Stimulated activated CD8-positive, alpha-beta memory T cell treated with anti-CD3 and anti-CD28 coated beads, Interleukin-7, amount 100 ng/mL, for 1 hour (primary cell): ENCODE measurements at places on chromosomes 4 and X.

DNA sequence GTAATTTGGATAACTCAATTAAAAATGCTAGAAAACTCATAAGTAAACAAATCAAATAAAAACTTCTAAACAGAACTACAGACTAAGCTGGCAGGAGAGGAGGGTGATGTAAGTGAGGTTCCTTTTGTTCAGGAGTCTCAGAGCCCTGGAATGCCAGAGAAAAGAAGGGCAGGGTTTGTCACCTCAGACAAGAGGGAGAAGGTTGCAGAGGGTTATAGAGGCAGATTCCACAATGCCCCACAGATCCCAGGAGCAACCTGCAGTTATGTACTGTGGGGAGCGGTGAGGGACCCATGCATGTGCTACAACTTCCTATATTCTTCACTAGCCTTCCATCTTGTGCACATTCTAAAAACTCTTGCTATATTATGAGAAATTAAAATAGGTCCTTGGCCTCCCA is 129.7 kb downstream of the CFAP299 start:
- DNase-seq, result no peak

GRCh38 chr4:159526172-159526571 is 423.3 kb downstream of the RAPGEF2 start:
- DNase-seq, result no peak

- no peak for DNase-seq
Observed at GRCh38 chr4:126991965-126992364, 640.8 kb upstream of the INTU start.

- no peak for DNase-seq
Observed at GRCh38 chr4:9893329-9894108, 112.1 kb downstream of the DRD5 start.

DNA sequence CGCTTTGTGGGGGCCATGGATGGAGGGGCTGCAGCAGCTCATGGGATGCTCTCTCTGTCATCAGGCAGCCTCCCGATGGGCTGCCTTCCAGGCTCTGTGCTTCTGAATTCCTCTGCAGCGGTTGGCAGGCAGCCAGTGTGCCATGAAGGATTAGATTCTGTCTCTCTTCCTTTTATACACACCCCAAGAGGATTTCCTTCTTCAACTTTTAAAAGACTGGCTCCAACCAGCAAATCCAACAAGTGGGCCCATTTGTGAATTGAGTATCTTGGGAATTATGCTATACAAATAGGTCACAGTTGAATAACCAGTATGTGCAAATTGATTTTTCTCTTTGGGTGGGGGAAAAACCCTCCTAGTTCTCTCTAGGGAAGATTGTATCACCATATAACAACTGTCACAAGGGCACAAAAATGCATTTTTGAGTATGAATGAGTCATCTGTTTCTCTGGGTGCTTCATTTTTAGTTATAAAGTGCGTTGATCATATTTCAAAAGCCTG is 96.8 kb upstream of the FAT1 start:
- DNase-seq, result no peak

DNA sequence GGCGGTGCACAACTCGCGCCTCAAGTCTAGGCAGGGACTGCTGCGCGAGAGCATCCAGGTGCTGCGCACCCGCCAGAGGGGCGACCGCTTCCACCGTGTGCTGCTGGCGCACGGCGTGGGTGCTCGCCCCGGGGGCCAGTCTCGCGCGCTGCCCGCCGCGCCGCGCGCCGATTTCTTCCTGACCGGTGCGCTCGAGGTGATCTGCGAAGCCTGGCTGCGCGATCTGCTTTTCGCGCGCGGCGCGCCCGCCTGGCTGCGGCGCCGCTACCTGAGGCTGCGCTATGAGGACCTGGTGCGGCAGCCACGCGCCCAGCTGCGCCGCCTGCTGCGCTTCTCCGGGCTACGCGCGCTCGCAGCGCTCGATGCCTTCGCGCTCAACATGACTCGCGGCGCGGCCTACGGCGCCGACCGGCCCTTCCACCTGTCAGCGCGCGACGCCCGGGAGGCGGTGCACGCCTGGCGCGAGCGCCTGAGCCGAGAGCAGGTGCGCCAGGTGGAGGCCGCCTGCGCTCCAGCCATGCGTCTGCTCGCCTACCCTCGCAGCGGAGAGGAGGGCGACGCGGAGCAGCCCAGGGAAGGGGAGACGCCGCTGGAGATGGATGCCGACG is 1.3 kb downstream of the CHST7 start:
- DNase-seq, result peak; percentile 1

- DNase-seq, result no peak
Observed at GRCh38 chr4:40858962-40859361, 109.2 kb downstream of the NSUN7 start.

- DNase-seq, result no peak
Observed at GRCh38 chrX:39242187-39242586, 440.9 kb downstream of the MID1IP1 start.

GRCh38 chr4:119204916-119205315 is 7.6 kb upstream of the USP53 start:
- no peak for DNase-seq

DNA sequence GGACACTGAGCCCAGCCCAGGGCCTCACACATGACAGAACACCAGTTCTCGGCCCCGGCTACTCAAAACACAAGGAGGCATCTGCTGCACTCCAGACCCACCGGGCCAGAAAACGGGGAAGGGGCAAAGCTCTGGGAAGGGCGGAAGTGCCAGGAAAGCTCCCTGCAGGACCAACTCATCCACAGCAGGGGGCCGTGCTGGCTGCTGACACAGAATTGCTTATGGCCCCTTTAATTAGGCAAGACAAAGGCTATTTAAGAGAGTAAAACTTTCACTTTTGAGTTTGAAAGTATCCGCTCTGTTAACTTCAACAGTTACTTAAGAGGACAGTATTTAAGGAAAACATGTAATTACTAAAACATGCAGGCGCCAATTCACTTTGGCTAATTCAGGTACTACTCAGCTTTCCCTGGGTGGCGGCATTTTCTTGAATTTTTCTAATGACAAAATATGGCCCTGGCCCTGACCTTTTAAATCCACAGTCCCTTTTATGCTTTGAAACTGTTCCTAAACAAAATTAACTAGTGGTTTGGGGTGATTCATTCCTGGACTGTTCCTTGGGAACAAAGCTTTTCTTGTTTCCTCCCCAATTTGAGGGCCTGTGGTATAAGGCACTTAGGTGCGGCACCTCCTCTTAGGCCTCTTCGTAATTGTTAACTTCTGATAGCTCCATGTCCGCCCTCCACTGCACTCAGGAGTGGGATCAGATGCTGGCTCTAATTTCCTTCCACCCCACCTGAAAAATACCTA is 40.4 kb downstream of the NSG1 start:
- DNase-seq, result no peak

DNA sequence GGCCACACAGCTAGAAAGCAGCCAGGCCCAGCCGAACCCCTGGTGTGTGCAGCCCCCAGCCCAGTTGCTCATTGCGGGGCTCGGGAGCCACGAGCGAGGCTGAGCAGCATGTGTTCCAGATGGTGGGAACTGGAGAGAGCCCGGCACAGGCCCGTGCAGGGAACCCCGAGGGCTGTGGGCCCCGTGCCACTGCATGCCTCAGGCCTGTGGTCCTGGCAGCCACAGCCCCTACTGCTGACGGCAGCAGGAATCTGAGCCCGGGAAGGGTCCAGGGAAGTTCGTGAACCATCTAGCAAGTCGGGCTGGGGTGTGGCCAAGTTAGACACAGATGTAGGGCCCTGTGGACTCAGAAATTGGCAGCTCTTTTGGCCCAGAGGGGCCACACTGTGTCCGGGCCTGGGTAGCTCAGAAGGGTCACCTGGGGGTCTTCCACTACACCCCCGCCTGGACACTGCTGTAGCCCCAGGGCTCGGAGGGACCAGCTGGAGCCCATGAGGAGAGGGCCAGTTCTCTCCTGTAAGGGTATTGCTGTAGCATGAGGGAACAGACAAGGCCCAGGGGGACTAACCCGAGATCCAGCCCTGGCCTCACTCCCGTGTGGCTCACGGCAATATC is 12.1 kb downstream of the HTRA3 start:
- no peak for DNase-seq

DNA sequence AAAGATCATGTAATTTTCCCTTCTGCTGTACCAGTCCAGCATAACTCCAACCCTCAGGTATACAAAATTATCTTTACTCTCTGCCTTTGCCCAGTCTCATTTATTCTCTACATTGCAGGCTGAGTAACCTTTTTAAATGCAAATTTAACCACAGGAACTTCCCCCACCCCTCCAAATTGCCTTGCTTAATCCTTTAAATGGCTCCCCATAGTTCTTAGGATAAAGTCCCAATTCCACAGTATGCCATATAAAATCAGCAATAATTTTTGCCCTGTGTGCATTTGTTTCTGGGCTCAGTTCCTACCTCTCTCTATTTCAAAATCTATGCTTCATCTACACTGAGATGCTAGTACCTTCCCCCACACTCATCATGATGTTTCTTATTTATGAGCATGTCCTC is 879.7 kb downstream of the RPA4 start:
- DNase-seq, result no peak

- no peak for DNase-seq
Observed at GRCh38 chr4:89539797-89540711, 232.5 kb upstream of the GPRIN3 start.

DNA sequence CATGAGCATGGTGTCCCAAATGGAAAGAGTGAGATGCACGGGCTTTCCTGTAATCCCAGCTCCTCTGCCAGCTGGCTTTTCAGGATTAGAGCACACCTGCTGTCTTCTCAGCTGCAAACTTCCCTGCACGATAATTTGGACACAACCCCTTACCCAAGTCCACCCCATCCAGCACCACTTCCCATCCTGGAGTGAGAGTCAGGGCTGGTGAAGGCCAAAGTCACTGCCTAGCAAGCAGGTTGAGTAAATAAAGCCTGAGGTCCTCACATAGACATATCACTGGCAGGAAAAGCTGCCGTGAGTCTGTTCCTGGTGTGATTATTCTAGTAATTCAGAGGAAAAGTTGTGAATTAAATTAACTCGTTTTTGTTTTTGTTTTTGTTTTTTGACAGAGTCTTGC is 113.9 kb upstream of the MBNL3 start:
- no peak for DNase-seq

DNA sequence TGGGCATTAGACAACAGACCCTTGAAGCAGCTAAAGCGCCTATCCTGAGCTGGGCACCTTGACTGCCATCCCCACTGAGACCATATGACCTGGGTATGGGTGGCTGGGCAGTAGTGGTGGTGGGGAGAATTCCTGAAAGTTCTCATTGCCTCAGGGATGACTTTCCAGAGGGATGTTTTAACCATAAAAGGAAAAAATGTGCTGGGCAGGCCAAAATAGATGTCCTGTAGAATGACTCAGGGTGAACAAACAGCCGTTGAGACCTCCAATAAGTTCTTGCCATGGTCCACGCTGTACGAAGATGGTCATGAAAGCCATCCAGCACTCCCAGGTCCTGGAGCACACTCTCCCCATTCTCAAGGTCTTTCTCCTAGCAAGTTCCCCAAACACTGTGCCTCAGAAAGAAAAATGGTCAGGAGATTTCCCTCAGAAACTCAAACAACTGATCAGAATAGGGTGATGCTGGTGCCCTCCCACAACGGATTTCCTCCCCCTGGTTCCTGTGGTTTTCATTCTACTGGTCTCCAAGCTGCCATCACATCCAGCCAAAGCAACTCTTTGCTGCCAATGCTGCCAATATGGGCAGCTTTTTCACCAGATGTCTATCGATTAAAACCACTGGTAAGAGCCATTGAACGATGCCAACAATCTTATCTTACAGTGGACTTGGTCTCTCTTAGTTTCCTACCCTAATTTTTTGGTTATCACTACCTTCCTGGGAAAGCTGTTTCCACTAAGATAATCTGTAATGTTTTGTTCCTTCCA is 11.2 kb downstream of the CDKN2AIP start:
- no peak for DNase-seq

GRCh38 chr4:1763550-1764080 is 29.5 kb upstream of the FGFR3 start:
- DNase-seq, result no peak

- peak; percentile 46 for DNase-seq
Observed at GRCh38 chrX:47384502-47384901, 14.1 kb downstream of the ZNF157 start.
